ENCODE measurements at places on chromosomes 6 and 20. TPM values are rescaled to one million over a fixed set of nuclear protein-coding genes. Genes with fewer than 3 reads are reported as not detected.
A peak's percentile ranks its signal among the peaks of the same experiment; 100 is the strongest.

TCF21 gene
- total RNA-seq: 0.52 TPM

CCN2 gene
- total RNA-seq: 1,253 TPM

- no peak for DNase-seq
Measured at GRCh38 chr6:130150906-130151305, 71.8 kb downstream of the SAMD3 start.

DNA sequence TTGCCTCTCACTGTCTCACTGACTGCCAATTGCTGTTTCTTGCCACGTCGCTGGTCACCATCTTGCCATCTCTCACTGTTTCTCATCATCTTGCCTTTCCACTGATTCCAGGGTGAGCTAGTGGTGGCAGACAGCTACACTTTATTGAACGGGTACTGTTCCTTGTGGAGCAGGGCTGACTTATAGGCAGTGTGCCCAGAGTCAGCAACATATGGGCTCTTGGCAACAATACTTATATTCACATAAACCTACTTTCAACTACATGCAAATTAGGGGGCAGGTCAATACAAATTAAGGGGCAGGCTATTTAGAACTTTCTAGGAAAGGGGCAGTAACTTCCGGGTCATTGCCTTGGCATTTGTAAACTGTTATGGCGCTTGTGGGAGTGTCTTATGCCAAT is 186.2 kb upstream of the SYNDIG1 start:
- DNase-seq: no peak

UBE3D gene
- total RNA-seq: 6.8 TPM

DNA sequence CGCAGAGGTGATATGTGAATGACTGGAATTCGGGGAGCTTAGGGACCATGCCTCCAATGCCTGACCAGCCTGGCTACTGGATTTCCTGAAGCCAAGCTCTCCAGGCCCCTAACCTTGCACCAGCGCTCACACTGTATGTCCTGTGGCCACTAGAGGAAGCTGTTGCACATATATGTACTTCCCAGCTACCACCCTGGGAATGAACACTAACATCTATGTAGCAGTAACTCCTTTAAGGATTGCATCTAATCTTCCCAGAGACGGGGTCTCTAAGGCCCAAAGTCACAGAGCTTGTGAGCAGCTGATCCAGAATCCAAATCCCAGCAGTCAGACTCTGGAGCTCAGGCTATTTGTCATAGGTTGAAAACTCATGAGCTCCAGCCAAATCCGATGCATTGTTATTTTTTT is 20.4 kb upstream of the BPIFB1 start:
- peak; percentile 30 for DNase-seq

DNA sequence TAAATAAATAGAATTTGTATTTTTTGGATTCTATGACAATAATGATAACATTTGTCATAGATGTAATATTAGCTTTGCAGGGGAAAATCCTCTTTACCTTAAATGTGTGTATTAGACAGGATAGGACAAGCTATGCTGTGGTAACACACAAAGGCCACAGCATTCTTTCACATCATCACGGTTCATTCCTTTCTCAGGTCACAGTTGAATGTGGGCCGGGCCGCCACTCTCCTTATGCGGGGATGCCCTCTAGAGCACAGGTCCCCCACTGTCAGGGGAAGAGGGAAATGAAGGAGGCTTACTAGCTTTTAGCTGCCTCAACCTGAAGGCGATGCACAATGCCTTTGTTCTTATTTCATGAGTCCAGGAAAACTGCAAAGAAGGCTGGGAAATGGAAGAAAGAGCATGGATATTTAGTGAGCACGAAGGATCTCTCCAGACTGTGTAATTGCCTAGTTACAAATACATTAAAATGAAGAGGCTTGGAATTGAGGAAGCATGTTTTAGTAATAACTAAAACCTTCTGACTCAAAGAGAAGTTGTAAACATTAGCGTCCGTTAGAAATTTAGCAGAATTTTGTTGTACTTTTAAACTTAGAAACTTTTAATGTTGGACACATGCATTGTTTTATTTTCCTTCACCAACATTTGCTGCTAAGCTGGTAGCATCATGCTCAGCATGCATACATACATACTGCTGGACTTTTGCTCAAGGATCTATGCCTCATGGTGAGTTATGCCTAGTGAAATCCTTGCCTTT is 248.9 kb upstream of the FOXQ1 start:
- DNase-seq: no peak

- no peak for DNase-seq
Measured at GRCh38 chr6:109342506-109342905, 39.8 kb downstream of the CD164 start.
